ENCODE measurements at places on chromosomes 2 and 18.

DNA sequence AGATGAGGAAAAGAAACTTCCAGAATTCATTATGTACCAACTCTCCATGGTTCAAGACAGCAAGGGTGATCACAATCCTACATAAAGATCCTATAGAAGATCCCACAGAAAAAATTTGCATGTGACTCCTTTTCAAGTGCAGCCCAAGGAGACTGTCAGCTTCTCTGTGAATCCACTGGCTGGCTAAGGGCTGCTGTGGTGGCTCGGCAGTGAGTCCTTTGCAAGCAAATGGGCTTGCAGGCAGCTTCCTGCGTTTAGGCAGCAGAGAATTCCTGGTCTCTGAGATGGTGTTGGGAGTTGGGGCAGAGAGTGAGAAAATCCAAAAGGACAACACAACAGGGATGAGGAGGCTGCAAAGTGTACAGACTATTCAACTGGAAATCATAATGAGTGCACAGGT, 43.4 kb downstream of the NABP1 start:
- no peak for DNase-seq

DNA sequence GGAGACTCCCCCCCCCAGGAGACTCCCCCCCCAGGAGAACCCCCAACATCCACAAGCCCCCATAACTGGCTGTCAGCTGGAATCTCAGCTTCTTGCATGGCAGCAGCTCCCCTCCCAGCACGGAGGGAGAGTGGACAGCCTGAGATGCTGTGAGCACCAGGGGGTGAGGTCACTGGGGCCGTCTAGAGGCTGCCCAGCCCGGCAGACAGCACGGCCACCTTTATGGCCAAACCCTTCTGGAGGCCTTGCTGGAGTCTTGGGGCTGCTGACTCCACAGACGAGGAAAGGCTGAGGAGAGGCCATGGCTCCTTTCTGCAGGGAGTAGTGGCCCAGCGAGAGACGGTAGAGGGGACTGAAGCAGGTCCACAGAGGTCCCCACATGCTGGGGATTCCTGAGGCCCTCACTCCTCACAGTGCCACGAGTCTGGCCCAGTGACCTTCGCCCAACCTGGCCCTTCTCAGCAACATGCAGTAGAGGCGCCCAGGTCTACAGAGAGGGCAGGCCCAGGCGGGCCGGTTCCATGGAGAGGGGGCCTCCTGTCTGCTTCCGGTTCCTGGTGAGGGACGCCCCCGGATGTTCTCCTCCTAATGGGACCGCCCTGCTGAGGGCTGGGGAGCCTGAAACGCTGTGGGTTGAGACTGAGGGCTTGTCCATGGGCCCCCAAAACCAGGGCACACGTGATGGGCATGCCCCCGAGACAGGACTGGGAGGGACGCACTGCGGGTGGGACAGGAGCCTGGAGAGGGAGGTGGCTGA, 122.6 kb upstream of the CTDP1 start:
- no peak for DNase-seq

- peak; percentile 7 for DNase-seq
Measured at GRCh38 chr2:144996225-144996795, 476.4 kb upstream of the ZEB2 start.

DNA sequence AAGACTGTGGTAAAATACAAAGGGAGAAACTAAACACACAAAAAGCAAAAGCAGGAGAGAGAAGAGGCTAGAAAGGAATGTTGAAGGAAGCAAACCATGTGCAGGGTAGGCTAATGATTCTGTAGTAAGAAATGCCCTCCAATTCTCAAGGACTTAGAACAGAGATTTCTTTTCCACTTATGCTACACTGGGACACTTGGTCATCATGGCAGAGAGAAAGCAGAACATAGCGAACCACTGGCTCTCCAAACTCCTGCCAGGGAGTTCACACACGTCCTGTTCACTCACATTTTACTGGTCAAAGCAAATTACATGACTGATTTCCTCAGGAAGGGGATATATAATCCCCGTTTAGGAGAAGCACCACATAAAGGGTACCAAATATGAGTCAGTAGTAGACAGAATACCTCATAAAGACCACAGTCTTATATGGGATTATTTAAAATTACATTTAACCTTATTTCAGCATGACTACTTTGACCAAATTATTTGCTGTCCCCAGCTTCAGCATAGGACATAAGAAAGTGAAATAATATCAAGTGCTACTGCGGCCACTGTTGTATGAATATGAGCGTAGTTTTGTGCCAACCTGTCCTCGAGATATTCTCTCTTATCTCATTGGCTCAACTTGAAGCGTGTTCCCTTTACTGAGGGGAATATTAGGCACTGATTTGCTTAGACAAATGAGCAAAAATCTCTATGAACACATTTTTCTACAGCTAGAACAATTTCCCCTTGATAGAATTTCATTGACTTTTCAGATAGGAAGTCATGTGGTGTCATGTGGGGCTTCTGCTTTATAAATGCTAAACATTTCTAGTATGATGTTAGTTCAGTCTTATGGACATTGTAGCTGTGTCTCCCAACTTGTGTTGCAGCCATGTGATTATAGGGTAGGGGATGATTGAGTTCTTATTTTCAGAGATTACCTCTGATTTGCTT, 81.7 kb downstream of the FAM161A start:
- DNase-seq, result no peak

DNA sequence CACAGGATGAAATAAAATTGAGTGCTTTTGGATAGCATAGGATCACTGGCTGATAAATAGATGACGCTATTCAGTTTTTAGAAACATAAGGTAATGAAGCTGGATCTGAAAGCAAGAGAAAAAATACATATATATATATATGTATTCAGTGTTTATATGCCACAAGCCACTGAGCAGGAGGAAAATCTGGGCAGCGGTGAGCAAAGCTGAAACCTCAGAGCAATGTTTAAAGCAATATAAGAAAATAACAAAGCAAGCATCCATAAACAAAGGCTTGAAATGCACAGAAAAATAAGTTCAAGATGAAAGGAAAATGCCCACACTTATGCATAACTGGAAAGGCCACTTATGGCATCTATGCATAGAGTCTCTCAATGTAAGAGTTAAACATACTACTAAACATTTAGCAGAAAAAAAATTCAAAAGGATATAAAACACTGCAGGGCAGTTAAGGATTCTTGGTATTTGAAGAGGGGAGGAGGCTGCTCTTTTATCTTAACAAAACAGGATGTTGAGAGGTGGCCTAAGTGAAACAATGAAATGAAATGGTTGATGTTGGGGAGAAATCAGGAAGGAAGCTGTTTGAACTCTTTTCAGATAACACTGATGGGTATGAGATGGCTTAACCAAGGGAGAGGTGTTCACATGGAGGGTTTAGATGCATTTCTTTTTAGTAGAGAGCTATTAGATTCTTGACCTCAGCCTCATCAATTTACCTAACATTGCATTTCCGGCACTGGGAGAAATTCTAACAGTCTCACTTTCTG, 129.1 kb downstream of the ARHGAP15 start:
- DNase-seq, result no peak

DNA sequence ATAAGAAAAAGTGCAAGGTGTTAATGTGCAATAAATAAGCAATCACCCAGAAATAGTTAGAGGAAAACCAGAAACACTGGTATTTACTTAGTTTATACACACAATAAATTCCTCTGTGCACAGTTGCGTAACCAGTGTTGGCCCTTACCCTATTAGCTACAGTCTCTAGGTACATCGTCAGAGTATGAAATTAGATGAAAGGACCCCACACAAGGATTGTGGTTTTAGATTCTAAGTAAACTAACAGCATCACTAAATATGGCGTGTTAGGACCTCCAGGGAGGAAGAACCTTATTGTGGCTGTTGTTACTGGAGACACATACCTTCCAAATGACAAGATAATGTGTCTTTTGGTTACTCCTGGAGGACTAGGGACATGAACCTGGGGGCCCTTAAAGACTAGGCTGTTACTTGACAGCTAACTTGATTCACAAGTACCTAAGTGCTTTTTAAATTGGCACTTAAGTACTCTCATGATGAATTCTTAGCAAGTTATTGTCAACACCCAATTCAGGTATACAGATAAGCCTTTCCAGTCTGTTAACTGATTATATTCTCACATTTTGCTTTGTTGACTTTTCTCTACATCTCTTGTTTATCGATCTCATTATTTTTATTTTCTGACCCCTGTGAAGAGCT, 115.3 kb downstream of the FEZ2 start:
- DNase-seq, result peak; percentile 17

DNA sequence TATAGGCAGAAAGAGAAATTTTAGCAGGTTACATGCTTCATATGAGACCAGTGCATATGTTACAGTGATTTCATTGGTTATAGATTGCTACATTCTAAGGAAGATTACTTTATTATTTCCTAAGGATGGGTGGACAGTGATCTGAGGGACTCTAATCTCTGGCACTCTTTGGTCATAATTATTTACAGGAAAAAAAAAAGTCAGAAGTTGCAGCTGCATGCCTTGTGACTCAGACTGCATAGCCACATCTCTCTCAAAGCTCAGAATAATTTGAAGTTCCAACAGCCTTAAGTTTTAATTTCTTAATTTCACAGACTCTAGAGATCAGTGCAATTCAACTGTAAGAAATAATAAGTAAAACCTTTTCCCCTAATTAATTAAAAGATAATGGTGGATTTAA, 27.1 kb upstream of the BARD1 start:
- DNase-seq, result peak; percentile 6

GRCh38 chr2:220811115-220811514, 761.0 kb downstream of the EPHA4 start:
- no peak for DNase-seq

DNA sequence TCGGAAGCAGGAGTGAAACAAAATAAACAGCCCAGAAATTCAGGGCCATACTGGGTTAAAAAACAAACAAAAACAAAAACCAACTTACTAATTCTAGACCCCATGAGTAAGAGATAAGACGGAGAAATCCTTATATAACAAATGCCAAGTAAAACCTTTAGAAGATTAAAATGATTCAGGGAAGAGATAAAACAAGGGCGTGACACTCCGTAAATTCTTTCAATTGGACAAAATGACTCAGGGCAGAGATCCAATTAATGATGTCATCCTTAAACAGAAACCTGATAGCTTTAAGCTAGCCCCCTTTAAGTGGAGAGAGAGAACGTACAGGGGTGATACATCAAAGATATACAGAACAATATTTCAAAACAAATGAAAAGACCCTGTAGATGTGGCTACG, 317.4 kb downstream of the NBAS start:
- no peak for DNase-seq

GRCh38 chr2:219198974-219199373, 7.6 kb upstream of the ZFAND2B start:
- DNase-seq, result no peak

Measured in hepatic stellate cell (primary cell).